DMS79 (cell line): ENCODE measurements at places on chromosomes 7 and 10.

GRCh38 chr7:135190703-135191102, 20.2 kb upstream of the CYREN start:
- DNase-seq = no peak

DNA sequence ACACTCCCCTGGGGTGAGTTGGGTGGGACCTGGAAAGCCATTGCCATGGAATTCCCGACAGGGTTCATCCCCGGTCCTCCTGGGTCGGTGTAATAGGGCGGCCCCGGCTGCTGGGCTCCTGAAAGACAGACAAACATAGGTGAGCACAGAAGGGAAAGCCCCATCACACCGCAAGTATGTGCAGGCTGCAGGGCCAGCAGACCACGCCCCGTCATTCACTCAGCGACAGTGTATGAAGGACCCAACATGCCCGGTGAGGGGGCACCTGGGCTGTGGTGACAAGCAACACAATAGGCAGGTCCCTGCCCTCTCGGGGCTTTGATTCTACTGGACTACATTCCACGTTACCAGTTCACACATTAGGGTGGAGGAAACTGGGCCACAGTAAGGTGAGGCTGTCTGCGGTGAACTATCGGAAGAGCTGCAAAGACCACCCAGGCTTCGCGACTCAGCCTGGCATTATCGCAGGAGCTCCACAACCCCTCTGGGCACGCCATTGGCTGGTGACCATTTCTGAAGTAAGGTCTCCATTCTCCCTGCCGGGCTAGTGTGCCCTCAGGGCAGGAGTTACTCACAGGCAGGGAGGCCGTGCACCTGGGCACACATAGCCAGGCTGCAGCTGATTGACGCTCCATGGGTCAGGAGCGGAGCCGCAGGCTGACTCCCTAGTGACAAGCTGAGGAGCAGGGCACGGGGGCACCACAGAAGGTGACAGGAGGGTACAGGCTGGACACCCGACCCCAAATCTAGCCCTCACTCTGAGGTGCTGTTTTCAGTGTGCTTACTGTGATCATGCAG, 99.2 kb downstream of the VOPP1 start:
- DNase-seq = no peak

- no peak for DNase-seq
Observed at GRCh38 chr7:94182721-94183120, 178.6 kb upstream of the BET1 start.

GRCh38 chr10:127836966-127837365, 55.8 kb downstream of the CLRN3 start:
- DNase-seq = no peak

DNA sequence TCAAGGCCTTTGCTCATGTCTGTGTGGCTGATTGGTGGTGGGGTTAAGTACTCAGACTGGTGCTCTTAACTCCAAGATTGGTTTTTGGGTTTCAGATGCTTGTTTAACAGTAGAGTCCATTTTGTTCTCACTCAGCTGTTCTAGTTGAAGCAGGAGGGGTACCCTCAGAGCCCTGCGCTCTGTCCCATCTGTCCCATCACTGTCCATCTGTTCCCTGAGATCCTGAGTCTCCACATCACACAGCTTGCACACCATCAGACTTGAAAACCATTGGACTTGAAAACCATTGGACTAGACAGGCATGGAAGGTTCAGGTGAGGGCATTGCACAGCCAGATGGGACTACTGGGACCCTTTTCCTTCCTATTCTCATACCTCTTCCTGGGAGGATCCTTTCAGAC, 39.3 kb downstream of the TMEM178B start:
- DNase-seq = no peak

- DNase-seq = no peak
Observed at GRCh38 chr10:72026278-72027111, 61.9 kb downstream of the SPOCK2 start.

- no peak for DNase-seq
Observed at GRCh38 chr10:118568327-118568848, 27.1 kb downstream of the PRLHR start.

- DNase-seq = no peak
Observed at GRCh38 chr7:41027428-41028115, 675.3 kb downstream of the INHBA start.

DNA sequence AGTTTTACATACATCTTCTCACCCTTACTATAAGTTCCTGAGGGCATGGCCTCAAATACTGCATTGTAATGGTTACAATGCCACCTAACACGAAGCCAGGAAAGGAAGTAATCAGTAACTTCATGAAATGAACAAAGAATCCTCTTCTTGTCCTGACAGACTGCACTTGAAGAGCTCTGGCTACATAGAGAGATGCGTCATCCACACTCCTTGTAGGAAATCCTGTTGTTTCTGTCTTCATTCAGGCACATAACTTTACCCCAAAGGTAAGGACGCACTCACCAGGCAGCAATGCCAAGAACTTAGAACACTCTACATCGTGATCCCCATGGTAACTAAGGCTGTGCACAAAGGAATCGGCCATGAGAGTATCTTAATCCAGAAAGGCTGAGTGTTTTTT, 80.3 kb upstream of the ARID5B start:
- no peak for DNase-seq

- DNase-seq = no peak
Observed at GRCh38 chr7:134037991-134038390, 89.1 kb upstream of the LRGUK start.

DNA sequence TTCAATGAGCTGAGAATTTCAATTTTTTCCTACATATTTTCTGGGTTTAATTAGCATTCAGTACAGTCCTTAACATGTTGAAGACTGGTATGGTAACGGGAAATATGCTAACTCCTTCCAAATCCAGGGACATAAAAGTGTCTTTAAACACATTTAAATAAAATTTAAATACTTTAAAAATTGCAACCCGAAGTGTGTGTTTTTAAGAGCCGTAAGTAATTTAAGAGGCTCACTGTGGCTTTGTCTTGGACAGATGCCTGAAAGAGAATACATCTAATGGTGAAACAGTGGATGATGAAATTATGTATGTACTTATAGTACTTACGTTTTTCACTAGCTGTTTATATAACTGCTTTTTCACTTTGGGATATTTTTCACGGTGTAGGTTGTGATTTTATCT, 687.3 kb upstream of the CELF2 start:
- DNase-seq = no peak

- peak; percentile 39 for DNase-seq
Observed at GRCh38 chr7:511476-512145, 8.0 kb downstream of the PDGFA start.

GRCh38 chr10:69632516-69633199, 2.6 kb downstream of the FAM241B start:
- DNase-seq = no peak

DNA sequence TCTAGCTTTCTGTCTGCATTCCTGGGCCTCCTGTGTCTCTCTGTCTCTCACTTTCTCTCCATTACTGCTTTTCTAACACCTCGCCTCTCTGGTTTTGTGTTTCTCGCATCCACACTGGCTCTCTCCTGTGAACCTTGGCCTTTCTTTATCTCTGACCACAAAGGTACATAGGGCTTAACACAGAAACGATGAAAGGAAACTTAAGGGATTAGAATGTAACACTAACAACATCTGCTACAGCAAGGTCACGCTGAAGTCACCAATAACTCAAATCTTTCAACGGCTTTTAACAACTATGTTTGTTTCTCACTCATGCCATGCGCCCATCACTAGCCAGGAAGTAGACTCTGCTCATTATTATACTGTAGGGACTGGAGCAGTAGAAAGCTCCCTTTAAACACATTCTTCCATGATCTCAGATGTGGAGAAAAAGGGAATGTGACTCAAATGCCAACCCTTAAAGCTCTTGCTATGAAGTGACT, 9.3 kb upstream of the OR6V1 start:
- no peak for DNase-seq

GRCh38 chr7:87359366-87359765, 13.9 kb downstream of the CROT start:
- no peak for DNase-seq

DNA sequence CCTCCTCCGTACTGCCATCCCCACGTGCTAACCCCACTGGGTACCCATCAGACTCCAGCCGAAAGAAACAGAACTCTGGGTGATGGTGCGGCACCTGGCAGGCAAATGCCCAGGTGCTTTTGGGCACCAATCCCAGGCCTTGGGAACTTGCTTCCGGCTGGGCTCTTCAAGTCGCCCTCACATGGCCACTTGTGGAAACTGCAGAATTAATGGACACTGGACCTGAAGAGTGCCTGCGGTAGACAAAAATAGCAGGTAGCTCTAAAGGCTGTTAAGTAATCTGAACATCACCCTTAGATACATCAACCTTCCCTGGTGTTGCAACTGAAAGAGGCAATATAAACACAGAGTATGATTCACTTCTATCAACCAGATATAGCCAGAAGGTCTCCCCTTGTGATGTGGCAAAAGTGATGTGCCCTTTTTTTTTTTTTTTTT, 644.4 kb downstream of the GRM8 start:
- no peak for DNase-seq

DNA sequence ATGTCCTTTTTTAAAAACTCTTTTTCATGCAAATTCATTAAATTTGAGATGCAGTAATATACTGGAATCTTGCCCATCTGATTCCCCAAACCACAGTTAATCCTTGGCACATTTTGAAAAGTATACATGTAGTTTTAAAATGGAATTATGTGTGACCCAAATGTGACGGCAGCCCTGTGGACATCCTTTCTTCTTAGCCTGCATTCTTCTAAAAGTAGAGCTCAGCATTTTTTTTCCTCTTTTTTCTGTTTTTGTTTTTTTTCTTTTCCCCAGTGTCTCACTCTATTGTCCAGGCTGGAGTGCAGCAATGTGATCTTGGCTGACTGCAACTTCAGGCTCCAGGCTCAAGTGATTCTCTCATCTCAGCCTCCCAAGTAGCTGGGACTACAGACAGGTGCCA, 338.9 kb downstream of the GALNT17 start:
- DNase-seq = no peak
